Activated CD4-positive, CD25-positive, alpha-beta regulatory T cell treated with anti-CD3 and anti-CD28 coated beads, Interleukin-2, amount 50 U/mL, for 16 hours (primary cell): ENCODE measurements at places on chromosomes 4 and X.

DNA sequence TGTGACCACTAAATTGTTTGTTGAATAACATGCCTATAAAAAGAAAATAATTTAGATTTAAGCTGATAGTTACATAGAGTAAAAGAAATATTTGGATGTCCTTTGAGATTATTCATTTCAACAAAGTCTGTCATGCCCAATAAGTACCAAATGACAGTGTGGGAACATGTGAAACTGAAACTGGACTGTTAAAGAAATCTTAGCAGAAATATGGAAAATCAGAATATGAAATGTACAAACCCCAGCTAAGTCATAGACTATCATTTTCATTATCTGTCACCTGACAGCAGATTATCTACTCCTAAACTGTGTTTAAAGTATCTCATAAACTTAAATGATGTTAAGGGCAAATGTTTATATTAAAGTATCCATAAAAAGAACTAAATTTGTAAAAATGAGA, 437.8 kb upstream of the FAM241A start:
- no peak for DNase-seq

DNA sequence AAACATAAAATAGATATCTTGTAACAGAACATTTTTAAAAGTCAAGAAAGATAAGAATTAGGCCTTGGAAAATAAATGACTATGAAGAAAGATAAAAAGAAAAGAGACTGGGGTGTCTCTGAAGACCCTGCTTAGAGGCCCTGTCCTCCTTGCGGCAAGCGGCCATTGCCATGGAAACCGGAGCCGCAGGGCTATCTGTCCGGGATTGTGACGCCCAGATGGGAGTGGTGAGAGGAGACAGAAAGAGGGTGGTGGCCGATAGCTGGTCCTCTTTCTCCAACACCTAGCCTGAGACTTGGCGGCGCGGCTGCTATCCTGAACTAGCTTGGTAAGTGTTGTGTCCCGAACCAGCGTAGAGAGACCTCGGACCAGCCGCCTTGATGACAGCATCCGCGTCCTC, at the start of gene DUSP21:
Gene DUSP21, plus strand, starts transcription at position 269 of the 400 bp plus-strand sequence. Its CDS starts 112 bp downstream, at position 381.
- DNase-seq = no peak

GRCh38 chr4:1233641-1234308, 15.2 kb downstream of the CTBP1 start:
- DNase-seq = no peak

DNA sequence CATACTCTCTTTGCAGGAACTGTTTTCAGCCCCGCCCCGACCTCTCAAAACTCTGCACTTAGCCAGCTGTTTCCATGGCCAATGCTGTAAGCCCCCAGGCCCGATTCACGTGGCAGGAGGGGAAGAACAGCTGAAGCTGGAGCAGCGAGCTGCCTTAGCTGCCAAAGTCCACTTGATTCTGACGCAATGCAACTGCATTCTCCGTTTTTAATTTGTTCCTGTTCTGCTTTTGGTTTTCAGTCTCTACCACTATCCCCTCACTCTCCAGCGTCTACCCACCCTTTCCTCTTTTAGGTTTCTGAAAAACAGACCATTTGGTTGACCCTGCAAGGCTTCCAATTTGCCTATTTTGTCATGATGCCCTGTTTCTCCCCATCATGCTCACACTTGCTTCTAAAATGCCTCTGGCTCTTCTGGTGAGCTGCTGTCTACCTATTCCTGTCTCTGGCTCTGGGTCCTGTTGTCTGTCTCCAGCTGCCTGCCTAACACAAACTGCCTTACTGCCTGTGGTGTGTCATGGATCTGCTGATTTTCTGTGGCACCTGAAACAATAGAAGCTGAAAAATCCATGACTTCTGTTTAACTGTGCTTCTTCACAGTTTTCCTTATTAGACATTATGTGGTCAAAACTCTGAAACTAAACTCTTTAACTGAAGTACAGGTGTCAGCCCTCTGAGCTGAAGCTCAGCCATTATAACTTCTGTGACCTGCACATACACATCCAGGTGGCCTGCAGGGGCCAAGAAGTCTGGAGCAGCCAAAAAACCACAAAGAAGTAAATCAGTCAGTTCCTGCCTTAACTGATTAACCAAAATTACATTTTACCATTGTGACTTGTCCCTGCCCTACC, 160.5 kb upstream of the AGTR2 start:
- DNase-seq = no peak

DNA sequence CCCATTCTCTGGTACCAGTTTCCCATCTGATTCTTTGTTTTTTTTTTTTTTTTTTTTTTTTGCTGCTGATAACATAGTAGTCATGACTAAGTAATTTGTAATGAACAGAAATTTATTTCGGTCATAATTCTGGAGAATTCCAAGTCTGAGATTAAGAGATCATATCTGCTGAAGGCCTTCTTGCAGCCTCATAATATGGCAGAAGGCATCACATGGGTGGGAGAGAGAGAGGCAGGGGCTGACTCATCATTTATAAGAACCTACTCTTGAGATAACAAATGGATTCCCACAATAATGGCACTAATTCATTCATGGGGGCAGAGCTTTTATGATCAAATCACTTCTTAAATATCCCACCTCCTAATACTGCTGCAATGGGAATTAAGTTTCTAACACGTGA, 1034.3 kb downstream of the STIM2 start:
- no peak for DNase-seq

- DNase-seq = no peak
These were observed 23.8 kb upstream of the C4orf51 start for GRCh38 chr4:145656156-145656555.

GRCh38 chr4:7487502-7487901, 52.8 kb upstream of the PSAPL1 start:
- DNase-seq = no peak

- no peak for DNase-seq
These were observed 132.5 kb upstream of the NHS start for GRCh38 chrX:17242470-17242869.

GRCh38 chr4:91288702-91289311, 1015.0 kb upstream of the GRID2 start:
- DNase-seq = no peak

DNA sequence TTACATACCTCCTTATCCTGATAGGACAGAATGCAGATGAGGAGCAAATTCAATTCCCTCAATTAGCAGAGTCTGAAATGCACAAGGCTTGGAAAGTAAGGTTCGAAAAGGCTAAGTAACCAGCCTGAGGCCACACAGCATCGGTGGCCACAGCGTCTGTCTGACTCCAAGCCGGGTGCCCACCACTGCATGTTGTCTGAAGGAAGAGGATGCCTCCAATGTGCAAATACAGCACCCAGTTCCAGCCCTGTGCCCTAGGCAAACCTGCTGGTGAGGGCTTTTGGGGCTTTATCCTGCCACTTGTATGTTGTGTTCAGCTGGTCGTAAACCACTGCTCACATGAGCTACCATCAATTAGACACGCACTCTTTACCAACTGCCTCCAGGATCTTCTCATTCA, 48.6 kb upstream of the PPP2R2C start:
- DNase-seq = no peak

GRCh38 chr4:148654131-148654530, 211.9 kb upstream of the NR3C2 start:
- no peak for DNase-seq
